ENCODE measurements at places on chromosomes 4 and X.

- DNase-seq, result peak; percentile 20
These were observed 41.6 kb upstream of the ACSL4 start for GRCh38 chrX:109774706-109775105.

GRCh38 chrX:15382813-15383212 lies 1.4 kb downstream of the VEGFD start:
- DNase-seq, result no peak

DNA sequence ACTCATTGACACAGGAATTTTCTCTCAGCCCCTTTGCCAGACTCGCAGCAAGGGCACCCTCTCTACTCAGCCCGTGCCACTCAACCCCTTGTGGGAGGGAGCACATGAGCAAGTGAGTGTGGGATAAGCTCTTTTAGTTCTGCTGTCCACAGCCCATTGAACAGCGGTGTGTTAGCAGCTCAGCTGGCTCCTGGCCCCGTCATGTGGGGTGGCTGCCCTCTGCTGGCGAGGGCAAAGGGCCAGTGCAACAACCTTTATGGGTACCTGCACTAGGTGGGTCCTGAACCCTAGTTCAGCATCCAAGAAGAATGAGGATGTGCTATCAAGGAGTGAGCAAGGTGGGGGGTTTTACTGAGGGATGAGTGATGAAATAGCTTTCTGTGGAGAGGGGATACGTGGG lies 85.0 kb upstream of the ZNF81 start:
- DNase-seq, result peak; percentile 1

DNA sequence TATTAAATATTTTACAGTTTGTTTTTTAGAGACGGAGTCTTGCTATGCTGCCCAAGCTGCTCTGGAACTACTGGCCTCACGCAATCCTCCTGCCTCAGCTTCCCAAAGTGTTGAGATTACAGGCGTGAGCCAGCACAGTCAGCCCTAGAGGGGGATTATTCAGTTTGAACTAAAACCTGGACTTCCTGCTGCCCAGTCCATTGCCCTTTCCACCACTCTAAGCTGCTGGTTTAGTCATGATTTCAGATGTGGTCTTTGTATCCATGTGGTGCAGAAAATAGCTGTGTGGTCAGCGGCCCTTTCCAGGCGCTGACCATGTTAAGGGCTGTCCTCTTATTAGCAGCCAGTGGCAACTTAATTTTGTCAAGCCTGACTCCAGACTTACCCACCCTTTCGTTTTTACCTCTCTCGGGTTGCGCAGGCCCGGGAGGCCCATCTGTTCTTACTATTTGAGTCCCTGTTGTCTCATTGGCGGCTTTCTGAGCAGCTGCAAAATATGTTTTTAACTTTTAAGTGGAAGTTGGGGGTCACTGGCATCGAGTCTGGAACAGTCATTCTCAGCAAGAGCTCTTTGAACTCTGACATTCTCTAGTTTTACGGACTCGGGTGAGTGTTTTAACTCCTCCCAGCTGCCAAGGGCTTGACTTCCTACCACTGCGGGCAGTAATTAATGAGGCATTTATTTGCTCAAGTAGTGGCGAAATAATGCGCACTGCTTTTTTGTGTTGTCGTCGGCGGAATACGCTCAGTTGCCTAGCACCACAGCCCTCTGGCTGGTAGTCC lies 773 bp upstream of the VMA21 start:
- no peak for DNase-seq

DNA sequence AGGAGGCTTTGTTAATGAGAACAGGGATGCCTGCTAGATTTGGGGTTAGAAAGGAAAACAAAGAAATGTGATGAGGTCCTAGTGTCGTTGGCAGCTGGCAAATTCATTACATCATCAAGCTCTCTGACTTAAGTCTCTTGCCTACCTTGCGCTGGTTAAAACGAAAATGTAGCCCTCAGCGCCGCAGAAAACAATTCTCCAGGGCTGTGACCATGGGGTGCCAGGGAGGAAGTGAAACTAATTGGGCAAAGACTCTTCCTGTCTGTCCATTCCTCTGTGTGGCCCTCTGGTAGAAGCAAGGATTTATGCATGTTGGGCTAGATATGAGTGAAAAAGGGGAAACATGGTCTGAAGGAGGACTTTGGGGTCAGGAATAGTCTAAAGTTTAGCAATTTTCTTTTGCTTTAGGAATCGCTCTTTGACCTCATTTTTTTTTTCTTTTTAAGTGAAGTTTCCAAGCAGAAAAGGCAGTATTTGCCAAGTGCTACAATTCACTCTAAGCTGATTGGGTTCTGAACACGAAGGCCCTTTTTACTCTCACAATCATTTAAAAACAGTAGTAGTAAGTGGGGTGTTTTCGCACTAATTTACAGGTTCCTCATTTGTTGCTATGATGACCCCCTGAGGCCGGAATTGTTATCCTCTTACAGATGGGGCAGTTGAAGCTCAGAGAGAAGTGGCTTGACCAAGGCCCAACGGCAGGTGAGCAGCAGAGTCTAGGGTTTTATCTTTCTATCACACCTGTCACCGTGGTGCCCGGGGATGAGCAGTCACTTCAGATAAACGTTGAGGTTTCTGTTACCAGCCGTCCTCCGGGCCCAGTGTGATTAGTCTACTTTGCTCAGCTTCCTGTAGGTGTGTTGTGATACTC lies 27.3 kb upstream of the CHRNA9 start:
- no peak for DNase-seq

DNA sequence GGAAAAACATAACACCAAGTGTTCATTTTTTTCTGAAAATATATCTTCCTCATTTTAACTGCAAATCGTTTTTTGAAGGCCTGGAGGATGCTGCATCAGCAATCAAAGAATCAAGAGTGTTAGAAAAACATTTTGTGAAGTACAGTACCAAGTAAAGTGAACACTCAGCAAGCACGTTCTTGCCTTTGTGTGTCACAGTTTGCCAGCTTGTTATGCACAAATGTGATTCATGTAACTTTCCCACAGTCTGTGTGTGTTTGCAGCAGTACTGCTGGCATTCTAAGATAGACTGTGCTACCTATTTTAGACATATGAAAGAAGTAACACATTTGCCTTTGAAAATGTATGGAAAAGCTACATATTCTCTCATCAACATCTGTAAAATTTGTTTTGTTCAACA lies 1617.7 kb downstream of the RPA4 start:
- DNase-seq, result no peak

GRCh38 chrX:118373538-118373937 lies 27.6 kb downstream of the WDR44 start:
- DNase-seq, result no peak

- DNase-seq, result no peak
These were observed 65.7 kb downstream of the FAM53A start for GRCh38 chr4:1618438-1618837.

GRCh38 chrX:78944351-78944750 lies 840 bp upstream of the P2RY10 start:
- no peak for DNase-seq

DNA sequence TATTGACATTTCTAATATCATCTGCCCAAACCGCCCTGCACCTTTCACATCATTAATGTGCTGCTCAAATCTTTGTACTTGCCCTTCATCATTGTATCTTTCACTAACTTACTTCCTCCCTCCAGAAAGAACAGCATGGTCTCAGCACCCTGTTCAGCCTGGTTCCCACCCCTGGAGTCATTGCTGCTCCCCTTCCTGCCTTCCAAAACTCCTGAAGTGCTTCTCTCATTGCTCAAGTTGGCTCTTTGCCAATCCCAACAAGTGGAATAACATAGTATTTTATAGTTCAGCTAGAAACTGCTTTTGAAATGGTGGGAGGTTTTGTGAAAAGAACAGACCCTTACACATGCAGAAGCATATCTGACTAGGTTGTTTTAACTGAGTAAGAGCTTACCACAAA lies 14.0 kb upstream of the TTC29 start:
- no peak for DNase-seq

GRCh38 chr4:43132010-43132582 lies 239.6 kb downstream of the GRXCR1 start:
- peak; percentile 52 for DNase-seq

- no peak for DNase-seq
These were observed 4.6 kb downstream of the NAT8L start for GRCh38 chr4:2063557-2064275.

DNA sequence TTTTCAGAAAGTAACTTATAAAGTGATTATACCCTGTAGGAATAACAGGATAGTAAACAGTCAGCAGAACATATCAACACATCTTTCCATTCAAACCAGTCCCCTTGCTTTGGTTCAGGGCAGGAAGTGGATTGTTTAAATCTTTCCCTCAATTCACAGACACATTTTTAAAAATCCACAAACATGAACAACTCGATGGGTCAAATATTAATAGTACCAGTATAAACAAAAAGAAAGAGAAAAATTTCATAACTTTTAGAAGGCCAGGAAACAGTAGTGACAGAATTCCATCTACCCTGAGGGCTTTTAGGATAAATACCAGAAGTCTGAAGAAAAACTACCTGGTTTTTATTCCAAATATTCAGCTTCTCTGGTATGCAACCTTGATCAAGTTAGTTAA lies 1072.8 kb upstream of the PABPC4L start:
- no peak for DNase-seq

- DNase-seq, result no peak
These were observed 26.1 kb upstream of the ARSD start for GRCh38 chrX:2955281-2955680.

GRCh38 chrX:2284601-2285000 lies 216.2 kb downstream of the DHRSX start:
- DNase-seq, result no peak

DNA sequence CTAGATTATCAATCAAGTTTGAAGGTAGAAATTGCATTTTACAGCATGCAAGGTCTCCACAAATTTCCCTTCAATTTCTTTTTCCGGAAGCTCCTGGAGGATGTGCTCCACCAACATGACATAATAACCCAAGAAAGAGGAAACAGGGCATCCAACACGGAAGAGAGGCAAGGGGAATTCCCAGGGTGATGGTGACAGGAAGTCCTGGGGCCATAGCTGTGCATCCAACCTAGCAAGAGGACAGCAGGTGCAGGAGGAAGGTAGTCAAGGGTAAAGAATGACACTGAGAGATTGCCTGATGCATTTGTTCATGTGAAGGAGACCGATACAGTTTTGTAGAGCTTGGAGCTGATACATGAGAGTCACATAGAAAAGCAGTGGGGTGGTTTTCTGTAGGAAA lies 115.7 kb upstream of the LSM6 start:
- DNase-seq, result no peak

GRCh38 chr4:179585761-179586160 lies 2143.5 kb upstream of the AGA start:
- DNase-seq, result no peak

DNA sequence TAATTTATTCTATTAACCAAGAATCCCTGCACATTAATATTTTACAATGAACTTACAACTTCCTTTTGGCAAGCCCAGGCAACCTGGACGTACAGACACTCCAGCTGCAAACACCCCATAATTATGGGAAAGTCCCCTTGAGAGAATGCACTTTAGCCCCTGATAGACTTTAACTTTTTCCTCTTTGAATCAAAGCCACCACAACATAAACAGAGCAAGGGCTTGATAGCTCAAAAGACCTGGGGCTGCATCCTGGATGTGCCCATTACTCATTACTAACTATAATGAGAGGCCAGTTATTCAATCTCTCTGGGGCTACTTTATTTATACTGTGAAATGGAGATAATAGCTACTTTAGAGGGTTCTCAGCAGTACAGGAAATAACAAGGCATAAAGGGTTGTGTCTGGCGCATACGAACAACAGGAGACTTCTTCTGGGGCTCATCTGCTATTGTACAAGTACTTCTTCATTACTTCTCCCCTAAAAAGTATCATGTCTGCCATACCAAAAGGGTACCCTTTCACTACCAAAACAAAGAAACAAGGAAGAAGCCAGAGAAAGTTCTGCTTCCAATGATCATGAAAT lies 54.9 kb downstream of the CASK start:
- DNase-seq, result no peak

DNA sequence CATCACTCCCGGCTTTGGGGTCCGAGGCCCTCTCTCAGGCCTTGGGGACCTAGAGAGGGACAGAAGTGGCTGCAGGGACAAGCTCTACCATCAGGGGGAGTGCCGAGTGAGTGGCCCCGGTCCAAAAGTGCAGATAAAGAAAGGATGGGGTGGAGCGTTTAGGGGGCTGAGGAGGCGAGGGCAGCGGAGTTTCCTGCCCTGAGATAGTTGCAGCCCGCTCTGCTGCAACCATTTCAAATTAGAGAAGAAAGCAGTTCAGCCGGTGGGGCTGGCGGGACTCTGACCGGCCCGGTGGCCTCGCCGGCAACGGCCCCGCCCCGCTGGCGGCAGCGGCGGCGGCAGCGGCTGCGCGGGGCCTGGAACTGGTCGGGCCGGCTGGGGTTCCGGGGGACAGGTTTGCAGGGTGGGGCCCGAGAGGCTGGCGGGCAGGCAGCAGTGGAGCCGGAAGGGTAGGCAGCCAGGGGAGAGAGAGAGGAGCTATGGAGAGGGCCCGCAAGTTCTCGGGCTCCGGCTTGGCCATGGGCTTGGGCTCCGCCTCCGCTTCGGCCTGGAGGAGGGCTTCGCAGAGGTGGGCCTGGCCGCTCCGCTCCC lies 7.6 kb downstream of the DLG3 start:
- peak; percentile 74 for DNase-seq

- DNase-seq, result no peak
These were observed 54.0 kb upstream of the PRDM8 start for GRCh38 chr4:80143307-80143679.

DNA sequence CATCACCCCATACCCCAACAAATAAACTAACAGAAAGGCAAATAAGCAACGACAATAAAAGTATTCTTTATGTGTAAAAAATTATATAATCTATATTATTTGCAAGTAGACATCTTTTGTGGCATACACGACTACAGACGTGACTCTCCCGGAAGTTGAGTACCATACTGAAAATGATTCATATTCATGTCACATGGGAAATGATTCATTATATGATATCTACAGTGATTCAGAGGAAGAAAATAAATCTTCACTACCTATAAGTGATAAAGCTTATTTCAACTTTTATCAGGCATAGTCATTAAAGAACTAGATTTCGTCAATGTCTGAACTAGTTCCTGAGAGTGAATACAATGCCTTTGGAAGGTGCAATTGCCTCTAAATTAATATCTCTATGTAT lies 4.6 kb upstream of the ANTXR2 start:
- no peak for DNase-seq

DNA sequence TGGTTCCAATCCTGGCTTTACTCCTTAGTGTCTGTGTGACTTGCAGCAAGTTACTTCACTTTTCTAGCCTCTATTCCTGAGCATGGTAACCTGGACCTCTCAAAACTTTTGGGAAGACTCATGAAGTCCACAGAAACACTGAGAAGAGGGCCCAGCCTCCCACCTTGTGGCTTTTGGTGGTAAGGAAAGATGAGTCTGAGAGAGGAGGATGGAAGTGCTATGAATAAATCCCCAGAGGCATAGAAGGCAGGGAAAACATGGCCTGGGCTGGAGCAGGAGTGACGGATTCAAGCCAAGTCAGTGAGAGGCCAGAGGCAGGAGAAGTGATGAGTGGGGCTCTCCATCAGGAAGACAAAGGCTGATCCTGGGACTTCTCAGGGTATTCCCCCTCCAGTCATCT lies 10.9 kb upstream of the MAGEA4 start:
- DNase-seq, result no peak
